ENCODE measurements at places on chromosomes 5 and 9. TPM values are rescaled to one million over a fixed set of nuclear protein-coding genes. Genes with fewer than 3 reads are reported as not detected.

GRCh38 chr5:36214436-36214835 lies 27.3 kb downstream of the NADK2 start:
- DNase-seq, result no peak
- H3K27ac ChIP-seq, result no peak overlapping the region
- no peaks in the 10 kb centered on the region for H3K4me1 ChIP-seq
- H3K36me3 ChIP-seq, result no peaks in the 10 kb centered on the region

- H3K27me3 ChIP-seq, result peaks cover 46% of the 10 kb centered on the region
- no peak overlapping the region for H3K4me3 ChIP-seq
- no peaks in the 10 kb centered on the region for H3K4me1 ChIP-seq
- no peak for DNase-seq
- H3K36me3 ChIP-seq, result no peaks in the 10 kb centered on the region
Measured at GRCh38 chr5:73373814-73374510, 74.6 kb downstream of the FOXD1 start.

Gene CDC23
- total RNA-seq, result 34.1 TPM

Gene LHX2
- not detected for total RNA-seq

GRCh38 chr9:125609744-125610143 lies 97.3 kb downstream of the MAPKAP1 start:
- no peak for DNase-seq
- no peak overlapping the region for H3K4me3 ChIP-seq
- no peaks in the 10 kb centered on the region for H3K27me3 ChIP-seq
- peaks cover 7% of the 10 kb centered on the region for H3K36me3 ChIP-seq
- H3K4me1 ChIP-seq, result peaks cover 10% of the 10 kb centered on the region

DNA sequence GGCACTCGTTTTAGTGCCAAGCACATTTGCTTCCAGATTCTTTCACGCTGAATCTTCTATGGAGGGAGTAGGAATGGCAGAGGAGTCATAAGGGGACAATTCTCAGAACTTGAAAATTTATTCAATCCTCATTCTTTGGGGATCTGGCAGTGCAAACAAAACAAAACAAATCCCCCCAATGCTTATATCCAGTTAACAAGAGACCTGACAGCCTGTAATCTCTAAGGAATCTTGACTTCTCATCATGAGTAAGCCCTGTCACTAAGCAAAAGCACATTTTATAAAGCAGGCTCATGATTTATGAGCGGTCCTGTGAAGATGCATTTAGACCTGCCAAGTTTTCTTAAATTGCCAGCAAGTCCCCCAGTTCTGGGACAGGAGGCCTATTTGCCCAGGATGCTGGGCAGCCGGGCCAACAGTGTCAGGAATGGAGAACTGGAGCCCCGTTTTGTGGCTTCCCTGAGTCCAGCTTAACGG lies 513.9 kb downstream of the CTNND2 start:
- no peak overlapping the region for H3K4me3 ChIP-seq
- no peaks in the 10 kb centered on the region for H3K36me3 ChIP-seq
- no peak for DNase-seq
- H3K27ac ChIP-seq, result no peak overlapping the region

Data from activated CD8-positive, alpha-beta T cell treated with anti-CD3 and anti-CD28 coated beads, Interleukin-2, amount 10 ng/mL, durations not matched to agents 7 days and 5 days (primary cell).